ENCODE measurements at places on chromosomes 6 and 20.

- no peak for DNase-seq
Observed at GRCh38 chr6:134221250-134221649, 96.7 kb downstream of the SGK1 start.

- peak; percentile 93 for DNase-seq
Observed at GRCh38 chr20:62219992-62220665, at the start of gene HRH3. TSS of gene HRH3 (minus strand) at chr20:62220278. CDS start at chr20:62219970, 308 bp downstream.

- DNase-seq, result no peak
Observed at GRCh38 chr6:14921878-14922671, 323.8 kb upstream of the JARID2 start.

DNA sequence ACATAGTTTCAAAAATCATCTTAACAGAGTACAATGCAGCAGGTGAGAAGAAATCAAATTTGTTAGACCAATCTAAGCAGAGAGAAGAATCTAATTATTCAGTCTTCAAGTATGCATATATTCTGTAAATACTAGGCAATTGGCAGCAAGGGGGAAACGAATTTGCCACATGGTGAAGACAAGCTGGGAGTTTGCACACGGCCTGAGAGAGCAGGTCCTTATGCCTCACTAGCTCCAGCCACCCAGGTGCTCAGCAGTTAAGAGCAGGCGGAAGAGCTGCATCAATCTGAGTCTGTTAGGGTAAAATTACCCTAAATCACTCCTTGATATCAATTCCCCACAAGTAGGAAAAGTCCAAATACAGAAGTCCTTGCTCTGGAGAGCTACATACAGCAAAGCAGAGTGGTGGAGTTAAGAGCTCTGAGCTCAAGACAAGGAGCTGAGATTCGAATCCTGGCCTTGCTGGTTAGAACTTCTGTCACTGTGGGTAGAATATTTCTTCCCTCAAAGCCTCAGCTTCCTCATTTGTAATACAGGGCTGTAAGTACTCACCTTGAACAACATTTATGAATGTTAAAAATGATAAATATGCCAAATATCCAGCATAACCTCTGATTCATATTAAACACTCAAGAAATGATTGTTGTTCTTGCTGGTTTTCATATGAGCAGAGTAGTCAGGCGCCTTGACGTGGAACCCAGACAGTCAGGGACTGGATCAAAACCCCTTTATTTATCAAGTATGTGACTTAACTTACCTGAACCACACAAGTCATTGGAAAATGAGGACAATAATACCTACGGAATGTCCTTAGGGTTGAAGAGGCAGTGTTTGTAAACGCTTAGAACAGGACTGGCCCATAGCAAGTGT lies 444.2 kb downstream of the CDH26 start:
- no peak for DNase-seq

DNA sequence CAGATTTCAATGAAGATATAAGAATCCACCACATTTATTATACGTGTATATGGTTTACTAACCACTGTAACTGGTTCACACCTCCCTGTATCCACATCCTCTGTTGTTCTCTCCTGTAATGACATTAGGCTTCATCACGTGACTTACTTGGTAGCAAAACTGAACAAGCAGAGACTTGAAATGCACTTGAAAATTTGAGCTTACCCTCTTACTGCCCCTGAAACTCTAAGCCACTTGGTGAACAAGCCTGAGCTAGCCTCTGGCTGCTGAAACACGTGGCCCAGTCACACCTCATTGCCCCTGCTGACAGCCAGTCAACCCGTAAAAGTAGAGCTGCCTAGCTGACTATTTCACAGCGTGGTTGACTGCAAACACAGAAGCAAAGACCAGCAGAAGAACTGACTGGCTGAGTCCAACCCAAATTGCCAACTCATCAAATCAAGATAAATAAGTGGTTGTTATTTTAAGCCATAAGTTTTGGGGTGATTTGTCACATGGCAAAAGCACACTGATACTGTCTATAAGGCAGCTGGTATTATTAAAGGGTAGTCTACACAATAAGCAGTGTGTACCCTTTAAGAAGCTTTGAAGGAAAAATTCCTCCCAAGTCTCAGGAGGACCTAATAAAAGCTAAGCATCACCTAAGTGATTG lies 109.0 kb downstream of the RALGAPA2 start:
- no peak for DNase-seq

GRCh38 chr20:20763650-20764049 lies 51.2 kb upstream of the RALGAPA2 start:
- DNase-seq, result no peak

DNA sequence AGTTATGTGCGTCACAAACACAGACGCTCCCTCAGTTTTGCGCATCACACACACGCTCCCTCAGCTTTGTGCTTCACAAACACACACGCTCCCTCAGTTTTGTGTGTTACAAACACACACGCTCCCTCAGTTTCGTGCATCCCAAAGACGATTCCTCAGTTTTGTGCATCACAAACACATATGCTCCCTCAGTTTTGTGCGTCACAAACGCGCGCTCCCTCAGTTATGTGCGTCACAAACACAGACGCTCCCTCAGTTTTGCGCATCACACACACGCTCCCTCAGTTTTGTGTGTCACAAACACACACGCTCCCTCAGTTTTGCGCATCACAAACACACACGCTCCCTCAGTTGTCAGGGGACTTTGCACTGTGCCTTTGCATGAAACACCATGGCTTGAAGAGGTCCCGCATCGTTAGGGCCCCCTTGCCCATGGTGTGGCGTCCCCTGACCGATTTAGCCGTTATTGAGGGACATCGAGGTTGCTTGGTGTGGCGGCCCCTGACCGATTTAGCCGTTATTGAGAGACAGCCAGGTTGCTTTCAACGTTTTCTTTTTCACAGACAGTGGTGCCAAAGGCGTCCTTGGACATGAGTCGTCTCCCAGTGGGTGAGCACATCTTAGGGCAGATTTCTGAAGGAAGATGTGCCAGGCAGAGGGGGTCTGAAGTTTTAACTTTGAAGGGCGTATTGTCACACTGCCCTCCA lies 28.1 kb upstream of the MYT1 start:
- no peak for DNase-seq

DNA sequence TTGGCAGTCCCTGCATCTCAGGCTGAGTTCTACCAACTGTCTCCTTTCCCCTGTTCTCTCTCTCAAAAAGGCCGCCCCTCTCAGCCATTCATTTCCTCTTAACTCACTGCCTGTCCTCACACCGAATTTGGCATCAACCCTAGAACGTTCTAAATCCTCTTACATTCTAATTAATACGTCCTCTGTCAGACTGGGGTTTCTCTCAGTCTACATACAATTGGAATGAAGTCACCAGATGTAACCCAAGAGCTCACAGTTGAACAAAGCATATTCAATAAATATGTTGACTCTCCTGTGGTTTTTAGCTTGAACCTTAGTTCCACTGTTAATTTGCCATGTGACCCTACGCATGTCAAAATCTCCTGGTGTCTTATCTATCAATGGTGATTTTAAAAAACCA lies 269.6 kb downstream of the CLIC5 start:
- peak; percentile 36 for DNase-seq

- no peak for DNase-seq
Observed at GRCh38 chr20:3045042-3045815, 623 bp upstream of the MRPS26 start.

- DNase-seq, result no peak
Observed at GRCh38 chr6:33171880-33172687, 20.2 kb downstream of the COL11A2 start.

DNA sequence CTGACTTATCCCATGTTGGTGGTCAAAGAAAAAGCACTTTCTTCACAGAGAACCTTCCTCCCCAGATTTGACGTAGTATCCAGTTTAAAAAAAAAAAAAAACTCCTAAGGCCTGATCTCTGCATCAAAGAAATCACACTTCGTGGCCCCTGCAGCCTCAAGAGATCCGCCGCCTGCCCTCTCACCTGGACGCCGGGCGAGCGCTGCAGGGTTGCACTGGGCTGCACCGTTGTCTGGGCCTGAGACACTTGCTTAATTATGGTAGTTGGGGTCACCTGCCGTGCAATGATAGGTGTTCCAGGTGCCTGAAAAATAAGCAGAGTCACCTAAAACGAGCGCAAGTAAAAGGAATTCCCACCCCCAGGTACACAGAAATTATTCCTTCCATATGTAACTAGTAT lies 53.0 kb downstream of the TAF4 start:
- DNase-seq, result no peak

- DNase-seq, result peak; percentile 15
Observed at GRCh38 chr6:3351105-3351676, 92.4 kb downstream of the PSMG4 start.

- no peak for DNase-seq
Observed at GRCh38 chr6:57248311-57248895, 26.3 kb upstream of the RAB23 start.

GRCh38 chr6:166450167-166450873 lies 67.6 kb upstream of the MPC1 start:
- no peak for DNase-seq

- DNase-seq, result no peak
Observed at GRCh38 chr6:35082046-35082732, 59.0 kb downstream of the TCP11 start.

DNA sequence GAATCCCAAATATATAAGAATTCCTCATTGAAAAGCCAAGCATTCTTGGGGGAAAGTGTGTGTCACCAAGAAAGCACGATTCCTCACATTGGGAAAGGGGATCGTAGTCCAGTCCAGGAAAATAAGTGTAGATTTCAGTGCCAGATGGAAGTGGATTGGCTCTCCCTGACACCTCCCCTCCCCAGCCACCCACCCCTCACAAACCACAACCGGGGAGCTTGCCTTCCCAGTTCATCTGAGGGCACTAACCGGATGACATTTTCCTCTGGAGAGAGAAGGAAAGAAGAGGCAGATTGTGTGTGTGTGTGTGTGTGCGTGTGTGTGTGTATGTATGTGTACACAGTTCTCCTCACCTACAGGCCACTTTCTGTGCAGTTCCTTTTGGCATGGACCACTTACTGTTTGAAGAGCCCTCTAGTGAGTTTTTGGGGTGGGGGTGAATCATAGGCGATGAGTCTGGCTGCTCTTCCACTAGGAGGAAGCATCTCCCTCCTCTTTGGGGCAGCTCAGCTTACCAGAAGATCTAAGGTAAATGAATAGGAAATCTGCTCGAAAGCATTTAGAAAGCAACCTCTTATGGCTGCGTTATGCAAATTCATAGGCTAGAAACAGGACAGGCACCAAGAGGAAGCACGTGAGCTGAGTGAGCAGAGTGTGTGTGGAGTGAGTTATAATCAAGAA lies 20.8 kb downstream of the DAAM2 start:
- DNase-seq, result peak; percentile 40

DNA sequence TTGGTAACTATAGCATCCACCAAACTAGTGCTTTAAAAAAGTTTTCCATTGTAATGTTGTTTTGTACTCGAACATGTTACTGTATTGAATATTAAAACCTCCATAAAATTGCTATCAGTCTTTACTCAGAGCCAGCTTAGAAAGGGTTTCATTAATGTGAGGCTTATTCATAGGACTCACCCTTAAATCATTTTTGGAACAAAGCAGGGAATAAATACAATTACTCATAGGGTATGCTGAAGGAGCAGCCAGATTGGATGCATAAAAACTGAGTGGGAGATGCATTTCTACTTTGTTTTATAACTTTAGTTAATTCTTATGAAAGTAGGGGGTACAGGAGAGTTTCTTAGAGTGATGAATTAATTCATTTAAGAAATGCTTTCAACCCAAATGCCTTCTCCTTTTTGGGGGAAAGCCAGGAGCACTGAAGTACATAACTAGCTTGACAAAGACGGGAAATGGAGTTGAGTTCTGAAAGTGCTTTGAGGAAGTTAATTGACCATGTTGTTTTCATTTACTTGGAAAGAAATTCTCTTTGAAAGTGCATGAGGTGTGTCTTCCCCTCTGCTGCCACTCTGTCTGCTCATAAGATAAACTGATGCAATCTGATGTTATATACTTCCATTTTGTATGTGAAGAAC lies 90.3 kb downstream of the RNF144B start:
- DNase-seq, result no peak

DNA sequence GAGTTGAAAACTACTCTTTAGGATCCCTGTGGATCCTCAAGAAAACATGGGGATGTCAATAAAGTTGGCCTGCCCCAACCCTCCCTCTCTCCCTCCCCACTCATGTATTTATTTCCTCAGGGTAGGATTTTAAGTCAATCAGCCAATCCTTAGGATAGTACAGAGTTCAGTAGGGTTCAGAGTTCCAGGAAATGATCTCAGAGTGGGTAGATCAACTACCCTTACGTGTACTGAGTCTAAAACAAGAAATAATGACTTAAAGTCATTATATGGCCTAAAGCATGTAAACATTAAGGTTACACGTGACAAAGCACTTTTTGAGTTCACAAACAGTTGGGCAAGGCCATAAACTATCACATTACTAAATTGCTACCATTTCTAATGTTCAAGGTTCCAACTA lies 47.2 kb upstream of the REV3L start:
- DNase-seq, result no peak

DNA sequence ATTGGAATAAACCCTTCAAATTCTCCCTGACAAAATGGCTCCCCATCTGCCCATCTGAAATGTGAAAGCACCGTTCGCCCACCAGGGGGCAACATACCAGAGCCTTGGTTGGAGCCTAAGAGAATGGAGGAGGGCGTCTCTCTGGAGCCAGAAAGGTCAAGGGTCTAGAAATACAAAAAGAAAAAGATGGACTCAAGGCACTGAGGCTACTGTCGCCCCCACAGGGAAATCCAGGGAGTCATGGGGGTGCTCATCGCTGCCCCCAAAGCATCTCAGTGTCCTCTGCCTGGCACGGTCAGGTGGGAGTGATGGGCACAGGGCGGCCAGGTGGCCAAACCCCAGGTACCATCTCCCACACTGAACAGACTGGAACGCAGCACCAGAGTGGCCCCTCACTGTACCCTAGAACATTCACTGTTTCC lies 136.3 kb downstream of the ZMYND8 start:
- peak; percentile 77 for DNase-seq

DNA sequence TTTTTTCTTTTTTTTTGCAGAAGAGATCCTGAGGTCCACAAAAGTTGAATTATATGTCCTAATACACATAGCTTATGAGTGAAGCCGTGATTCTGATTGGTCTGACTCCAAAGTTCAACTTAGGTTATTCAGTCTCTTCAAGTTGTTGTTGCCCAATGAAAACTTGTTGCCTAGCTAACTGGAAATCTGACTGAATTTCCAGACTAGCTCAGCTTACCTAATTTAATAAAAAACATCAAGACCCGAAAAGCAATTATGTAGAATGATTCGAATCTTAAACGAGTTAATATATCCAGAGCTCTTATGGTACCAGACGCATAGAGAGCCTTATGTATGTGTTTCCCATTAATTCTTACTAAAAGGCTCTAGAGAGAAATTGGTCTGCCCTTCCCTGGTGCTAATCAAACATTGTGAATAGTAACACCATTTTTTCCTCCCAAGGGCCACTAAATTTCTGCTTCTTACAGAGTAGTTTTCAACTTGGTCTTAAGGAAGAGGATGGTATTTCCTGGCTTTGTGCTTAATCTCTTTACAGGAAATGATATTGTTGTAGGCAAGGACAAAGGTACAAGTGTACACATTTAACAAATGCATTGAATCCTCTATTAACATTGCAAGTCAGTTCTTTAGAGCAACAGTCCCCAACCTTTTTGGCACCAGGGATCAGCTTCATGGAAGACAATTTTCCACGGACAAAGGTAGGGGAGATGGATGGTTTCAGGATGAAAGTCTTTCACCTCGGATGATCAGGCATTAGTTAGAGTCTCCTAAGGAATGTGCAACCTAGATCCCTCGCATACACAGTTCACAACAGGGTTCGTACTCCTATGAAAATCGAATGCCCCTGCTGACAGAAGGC lies 107.9 kb downstream of the TSHZ2 start:
- no peak for DNase-seq

GRCh38 chr6:45369870-45370269 lies 7.9 kb downstream of the SUPT3H start:
- no peak for DNase-seq

GRCh38 chr6:121731381-121731780 lies 295.9 kb downstream of the GJA1 start:
- DNase-seq, result no peak
